ENCODE measurements at places on chromosomes 13 and 19.
A peak's percentile ranks its signal among the peaks of the same experiment; 100 is the strongest.

DNA sequence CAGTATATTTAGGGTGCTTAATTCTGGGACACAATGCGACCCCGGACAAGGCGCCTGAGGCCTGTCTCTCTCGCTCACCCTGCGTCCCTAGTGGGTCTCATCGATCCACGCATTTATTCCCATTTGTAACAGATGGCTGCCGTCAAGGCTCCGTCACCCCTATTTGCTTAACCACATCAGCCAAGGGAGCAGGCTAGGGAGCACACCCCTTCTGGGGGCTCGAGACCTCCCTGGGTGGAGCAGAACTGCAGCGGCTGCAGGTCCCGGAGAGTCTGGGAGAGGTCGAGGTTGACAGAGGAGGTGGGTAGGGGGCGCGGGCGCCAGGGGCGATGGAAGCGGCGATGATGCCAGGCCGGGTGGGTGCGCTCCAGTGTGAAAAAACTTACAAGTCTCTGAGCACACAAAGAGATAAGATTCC lies 507 bp downstream of the ALG5 start:
- DNase-seq, result no peak

DNA sequence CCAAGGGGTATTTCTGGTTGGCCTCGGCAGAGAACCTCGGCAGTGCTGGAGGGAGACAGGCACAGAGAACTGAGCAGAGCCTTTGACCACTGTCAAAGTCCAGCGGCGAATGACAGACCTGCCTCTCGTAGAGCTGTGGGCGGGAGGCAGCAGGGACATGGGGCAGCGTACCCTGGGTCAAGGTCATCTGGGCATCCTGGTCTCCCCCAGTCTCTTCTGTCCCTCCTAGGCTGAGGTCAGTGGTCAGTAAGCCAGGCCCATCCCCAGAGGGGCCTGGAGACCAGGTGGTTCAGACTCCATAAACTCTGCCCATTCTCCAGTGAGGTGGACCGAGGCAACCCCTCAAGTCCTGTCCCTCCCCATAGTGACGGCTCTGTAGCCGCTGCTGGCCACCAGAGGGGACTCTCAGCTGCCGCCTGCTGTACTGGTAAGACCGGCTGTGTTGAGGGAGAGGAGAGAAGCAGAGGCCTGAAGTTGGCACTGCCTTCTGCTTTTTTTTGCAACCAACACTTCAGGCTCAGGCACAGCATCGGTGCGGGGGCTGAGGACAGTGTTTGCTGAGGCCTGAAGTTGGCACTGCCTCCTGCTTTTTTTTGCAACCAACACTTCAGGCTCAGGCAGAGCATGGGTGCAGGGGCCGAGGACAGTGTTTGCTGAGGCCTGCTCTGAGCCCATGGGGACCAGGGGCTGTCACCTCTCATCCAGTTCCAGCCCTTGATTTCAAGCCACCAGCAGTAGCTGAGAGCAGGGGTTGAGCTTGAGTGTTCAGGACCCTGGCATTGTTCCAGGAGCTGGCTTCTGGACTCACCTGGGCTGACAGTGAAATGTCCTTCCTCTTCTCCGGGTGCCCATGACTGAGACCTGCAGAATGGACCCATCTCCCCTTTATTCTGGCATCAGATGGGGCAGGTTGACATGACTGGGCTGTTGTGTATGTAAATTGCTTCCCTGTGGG lies at the start of gene PGLYRP2:
PGLYRP2 (minus strand) TSS at position 111 of the 955 bp plus-strand sequence. CDS start 130 bp downstream, outside the sequence.
- no peak for DNase-seq

DNA sequence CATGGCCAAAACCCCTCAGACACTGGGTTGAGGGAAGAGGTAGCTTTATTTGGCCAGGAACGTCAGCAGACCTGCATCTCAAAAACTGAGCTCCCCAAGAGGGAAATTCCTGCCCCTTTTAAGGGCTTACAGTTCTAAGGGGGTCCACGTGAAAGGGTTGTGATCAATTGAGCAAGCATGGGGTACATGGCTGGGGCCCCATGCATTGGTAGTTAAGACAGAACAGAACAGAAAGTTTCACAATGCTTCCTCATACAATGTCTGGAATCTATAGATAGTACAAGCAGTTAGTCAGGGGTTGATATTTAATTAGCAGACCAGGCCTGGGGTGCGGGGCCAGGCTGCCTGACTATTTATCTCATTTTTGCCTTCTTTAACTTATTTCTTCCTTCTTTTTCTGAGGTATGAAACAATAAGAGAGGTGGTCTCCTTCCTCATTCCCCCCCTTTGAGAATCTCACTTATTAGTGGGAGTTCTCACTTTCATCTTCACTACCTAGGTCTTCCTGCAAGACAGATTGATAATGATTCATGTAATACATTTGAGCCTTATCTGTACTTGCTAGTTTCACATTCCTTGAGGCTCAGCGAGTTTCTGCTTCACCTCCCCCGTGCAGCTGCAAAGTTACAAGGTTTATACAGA lies 84.8 kb downstream of the SLC25A15 start:
- peak; percentile 53 for DNase-seq

DNA sequence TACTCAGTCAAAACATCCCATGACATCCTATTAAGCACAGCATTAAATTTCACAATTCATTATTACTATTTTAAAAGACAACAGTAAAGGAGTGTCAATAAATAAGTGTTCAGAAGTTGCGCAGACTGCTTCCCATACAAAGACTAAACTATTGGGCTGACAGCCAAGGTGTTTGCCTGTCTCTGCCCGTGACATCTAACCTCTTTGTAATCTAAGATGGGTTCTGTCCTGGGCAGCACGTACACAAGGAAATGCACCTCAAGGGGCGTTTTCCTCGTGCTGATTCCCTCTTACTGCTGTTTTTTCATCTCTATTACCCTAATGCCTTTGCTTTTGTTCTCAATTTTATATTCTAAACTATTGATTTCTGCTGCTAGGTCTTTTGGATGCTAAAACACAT lies 216.3 kb downstream of the NHLRC3 start:
- no peak for DNase-seq

GRCh38 chr13:99969919-99970650 lies 1.5 kb downstream of the ZIC5 start:
- peak; percentile 65 for DNase-seq

- DNase-seq, result no peak
Measured at GRCh38 chr19:35629332-35629633, 447 bp downstream of the RBM42 start.

DNA sequence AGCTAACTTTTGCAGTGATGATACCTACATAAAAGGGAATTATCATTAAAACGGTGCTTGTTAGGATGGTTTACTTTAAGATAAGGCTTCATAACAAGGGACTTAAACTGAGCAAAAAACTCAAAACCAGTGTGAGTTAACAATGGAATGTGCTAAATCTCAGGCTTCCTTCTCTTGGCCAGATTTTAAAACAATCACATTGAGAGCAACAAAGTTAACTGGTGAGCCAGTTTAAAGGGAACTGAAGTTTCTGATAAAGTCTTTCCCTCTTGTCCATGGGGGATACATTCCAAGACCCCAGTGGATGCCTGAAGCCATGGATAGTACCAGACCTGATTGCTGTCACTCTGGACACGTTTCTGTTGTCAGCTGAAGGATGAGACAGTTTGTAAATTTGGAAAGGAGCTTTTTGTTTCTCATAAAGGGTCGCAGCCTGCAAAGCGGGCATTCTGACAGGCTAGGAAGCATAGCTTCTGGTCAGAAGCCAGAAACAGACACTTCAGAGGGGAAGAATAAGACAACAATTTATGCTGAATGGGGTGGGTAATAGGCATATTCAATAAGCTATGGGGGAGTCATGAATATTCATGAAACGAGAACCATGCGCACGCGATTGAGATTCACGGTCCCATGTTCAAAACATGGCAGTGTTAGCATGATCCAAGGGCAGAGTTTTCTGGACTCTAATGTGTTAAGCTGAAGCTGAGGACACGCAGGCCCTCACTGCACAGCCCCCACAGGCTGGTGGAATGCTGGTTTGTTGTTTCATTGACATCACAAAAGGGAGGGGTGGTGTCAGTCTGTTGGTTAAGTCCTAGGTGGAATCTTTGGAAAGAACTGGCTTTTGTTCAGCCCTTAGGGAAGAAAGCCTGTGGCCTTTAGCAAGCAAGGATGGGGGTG lies 150.6 kb upstream of the RNF113B start:
- no peak for DNase-seq

DNA sequence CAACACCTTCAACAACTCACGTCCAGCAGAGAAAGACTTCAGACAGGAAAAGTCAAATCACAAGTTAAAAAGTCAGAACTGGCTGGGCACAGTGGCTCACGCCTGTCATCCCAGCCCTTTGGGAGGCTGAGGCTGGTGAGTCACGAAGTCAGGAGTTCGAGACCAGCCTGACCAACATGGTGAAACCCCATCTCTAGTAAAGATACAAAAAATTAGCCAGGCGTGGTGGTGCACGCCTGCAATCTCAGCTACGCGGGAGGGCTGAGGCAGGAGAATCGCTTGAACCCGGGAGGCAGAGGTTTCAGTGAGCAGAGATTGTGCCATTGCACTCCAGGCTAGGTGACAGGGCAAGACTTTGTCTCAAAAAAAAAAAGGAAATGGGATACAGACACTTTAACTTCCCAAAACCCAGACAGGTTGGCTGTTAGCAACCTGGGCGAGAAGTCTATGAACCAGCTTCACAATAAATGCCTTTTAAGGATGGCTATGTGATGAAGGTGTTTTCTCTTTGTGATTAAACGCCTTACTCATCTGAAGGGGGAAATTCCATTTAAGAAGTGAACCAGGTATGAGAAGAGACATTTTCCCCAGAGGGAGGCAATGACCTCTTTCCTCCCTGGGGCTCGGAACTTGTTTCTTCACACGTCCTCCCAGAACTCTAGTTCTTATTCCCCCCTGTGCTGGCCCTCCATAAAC lies 80.4 kb downstream of the INSR start:
- no peak for DNase-seq

DNA sequence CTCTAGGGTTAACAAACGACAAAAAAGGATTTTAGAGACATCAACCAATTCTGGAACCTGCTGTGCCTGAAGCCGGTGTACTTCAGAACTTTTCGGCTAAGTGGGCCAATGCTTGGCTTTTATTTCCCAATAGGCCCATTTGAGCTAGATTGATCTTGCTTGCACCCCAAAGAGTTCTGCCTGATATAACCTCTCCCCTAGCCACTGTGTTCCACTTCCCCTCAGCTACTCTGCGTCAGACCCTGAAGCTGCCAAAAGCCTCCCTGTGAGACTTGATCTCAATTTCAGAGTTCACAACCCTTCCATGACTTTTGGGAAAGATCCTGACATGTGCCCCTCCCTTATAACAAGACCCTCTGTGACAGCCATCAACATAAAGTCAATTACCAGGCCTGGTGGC lies 5.6 kb upstream of the SIGLEC14 start:
- no peak for DNase-seq

DNA sequence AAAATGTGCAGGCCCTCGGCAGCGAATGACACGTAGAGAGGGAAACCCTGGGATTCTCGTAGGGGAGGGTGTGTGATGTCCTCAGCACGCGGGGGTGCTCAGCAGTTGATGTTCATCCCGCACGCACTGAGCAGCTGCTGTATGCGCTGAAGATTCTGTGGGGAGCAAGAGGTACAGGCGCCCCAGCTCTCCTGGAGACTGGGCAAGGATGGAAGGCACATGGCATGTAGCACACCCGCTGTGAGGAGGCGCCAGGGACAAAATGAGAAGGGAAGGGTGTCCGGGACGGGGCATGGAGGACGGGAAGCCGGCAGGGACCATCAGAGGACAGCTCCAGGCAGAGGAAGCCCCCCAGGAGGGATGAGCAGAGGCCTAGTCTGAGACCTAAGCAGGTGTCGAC lies 15.4 kb downstream of the ATP11A start:
- no peak for DNase-seq

- peak; percentile 60 for DNase-seq
Measured at GRCh38 chr19:48963371-48964204, 1.5 kb upstream of the FTL start.

- no peak for DNase-seq
Measured at GRCh38 chr19:36605877-36606478, 865 bp downstream of the ZNF382 start.

GRCh38 chr19:8117991-8118390 lies 31.4 kb downstream of the FBN3 start:
- no peak for DNase-seq

- DNase-seq, result no peak
Measured at GRCh38 chr13:65917731-65918130, 1312.4 kb downstream of the PCDH9 start.

- DNase-seq, result no peak
Measured at GRCh38 chr19:32273483-32273882, 71.9 kb upstream of the ZNF507 start.

DNA sequence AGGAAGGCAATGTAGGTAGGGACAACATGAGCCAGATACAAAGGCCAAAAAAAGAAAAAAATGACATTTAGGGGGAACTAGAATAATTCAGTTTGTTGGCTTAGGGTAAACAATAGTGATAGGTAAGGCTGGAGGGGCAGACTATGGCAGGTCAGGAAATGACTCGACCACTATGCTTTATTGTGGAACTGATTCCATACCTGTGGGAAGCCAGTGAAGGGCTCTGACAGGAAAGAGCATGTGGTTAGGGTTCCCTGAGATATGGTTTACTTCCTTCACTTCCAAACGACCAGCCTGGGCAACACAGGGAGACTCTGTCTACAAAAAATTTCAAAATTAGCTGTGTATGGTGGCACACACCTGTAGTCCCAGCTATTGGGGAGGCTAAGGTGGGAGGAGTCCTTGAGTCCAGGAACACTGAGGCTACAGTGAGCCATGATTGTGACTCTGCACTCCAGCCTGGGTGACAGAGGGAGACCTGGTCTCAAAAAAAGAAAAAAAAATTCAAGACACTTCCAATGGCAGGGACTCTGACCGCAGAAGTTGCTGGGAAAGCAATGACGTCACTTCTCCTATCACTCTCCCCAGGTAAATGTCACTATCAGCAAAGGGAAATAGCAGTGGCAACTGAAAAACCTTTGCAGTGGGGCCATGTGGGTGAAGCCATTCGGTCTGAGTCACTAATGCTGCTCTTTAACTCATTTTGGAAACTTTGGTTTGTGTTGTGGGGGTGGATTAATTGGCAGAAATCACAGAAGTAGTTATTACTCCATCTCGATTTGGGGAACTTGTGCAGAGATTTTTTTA lies 192.8 kb upstream of the TSC22D1 start:
- DNase-seq, result no peak

GRCh38 chr19:30911491-30911890 lies 437.7 kb downstream of the TSHZ3 start:
- DNase-seq, result no peak

DNA sequence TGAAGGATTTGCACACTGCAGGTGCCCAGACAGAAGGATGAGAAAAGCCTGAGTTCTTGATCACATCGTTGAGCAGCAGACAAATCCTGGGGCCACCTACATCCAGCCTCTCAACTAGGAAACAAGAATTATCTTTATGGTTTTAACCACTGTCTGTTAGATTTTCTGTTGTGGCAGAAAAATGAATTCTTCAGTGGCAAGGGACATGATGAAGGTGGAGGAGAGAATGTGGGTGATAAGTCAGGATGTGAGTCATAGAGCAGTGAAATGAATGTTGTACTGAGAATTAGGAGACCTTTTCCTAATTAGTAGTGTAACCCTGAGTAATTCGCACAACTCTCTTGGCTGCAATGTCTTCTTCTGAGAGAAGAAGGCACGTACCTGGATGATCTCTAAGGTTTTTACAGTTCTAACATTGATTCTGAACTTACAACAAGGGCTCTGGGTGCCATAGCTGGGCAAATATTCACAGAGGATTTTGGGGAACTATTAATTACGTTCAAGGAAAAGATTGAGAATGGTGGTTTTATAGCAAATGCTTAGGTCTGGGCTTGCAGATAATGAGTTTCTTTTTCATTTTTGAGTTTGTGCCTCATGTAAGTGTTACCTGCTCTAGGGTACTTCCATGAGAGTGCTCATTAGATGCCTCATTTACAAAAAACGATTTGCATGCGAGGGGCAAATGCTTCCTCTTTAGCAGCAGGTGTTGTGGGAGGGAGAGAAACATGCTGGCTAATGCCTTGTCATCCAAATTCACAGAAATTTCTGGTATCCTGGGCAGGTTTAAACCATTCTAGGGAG lies 111.0 kb upstream of the KL start:
- peak; percentile 37 for DNase-seq

All from B cell (primary cell).